Cortex of kidney (tissue), 1 donor: ENCODE measurements at places on chromosomes 7 and 10.

DNA sequence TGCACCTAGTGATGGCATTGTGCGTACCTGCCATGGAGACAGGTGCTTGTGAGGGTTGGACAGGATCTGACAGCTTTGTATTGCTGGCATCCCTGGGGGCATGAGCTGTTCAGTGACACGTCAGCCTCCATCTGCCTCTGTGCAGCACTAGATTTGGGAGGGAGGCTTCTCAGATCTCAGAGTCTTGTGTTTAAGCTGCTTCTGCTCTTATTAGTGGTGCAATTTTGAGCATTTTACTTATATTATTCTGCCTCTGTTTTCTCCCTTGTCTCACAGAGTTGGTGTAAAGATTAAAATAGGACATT lies 5.1 kb downstream of the ARHGAP22 start:
- DNase-seq: no peak

- DNase-seq: no peak
These were observed 182.3 kb downstream of the NRP1 start for GRCh38 chr10:33152146-33152545.

DNA sequence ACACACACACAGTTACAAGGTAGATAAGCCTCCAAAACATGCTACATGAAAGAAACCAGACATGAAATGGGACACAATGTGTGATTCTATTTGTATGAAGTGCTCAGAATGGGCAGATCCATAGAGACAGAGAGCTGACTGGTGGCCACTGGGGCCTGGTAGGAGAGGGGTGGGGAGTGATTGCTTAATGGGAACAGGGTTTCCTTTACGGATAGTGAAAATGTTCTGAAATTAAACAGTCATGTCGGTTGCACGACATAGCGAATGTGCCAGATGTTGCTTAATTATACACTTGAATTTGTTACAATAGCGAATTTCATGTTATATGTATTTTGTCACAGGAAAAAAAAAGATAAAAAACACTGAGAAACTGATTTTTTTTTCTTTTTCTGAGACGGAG lies 122.3 kb downstream of the SPDYE5 start:
- no peak for DNase-seq

DNA sequence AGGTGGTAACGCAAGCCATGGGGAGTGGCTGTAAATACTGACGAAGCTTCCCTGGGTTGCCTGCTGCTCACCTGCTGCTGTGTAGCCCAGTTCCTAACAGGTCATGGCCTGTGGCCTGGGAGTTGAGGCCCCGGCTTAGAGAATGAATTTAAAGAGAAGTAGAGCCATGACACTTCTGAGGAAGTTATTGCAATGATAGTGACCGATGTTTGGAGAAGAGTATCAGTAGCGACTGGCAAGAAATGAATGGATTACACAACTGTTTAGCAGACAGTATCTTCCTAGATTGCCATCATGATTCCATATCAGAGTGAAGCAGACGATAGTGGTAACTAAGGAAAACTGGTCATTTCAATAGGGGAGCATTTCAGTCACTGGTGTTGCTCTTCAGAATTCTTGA lies 249.6 kb downstream of the PLXDC2 start:
- DNase-seq: no peak
